ENCODE measurements at places on chromosomes 7 and 10. TPM values are rescaled to one million over a fixed set of nuclear protein-coding genes. Genes with fewer than 3 reads are reported as not detected.

DNA sequence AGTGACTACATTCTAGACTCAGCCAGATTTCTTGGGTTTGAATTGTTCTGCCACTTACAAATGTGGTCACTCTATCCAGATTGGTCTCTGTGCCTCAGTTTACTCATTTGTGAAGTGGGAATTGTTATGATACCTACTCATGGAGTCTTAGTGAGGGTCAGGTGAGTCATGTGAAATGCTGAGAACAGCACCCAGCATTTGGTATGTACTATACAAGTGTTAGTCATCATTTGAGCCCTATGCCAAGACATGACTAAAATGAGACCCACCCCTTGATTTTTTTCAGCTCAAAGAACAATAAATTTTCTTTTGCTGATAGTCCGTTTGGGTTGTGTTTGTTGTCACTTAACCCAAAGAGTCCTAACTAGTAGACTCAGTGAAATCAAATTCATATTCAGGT, 92.8 kb downstream of the CHN2 start:
- DNase-seq = no peak

- DNase-seq = no peak
Measured at GRCh38 chr7:50591480-50592438, 26.6 kb upstream of the DDC start.

GRCh38 chr10:101014966-101015581, 15.5 kb downstream of the LZTS2 start:
- no peak for DNase-seq

DNA sequence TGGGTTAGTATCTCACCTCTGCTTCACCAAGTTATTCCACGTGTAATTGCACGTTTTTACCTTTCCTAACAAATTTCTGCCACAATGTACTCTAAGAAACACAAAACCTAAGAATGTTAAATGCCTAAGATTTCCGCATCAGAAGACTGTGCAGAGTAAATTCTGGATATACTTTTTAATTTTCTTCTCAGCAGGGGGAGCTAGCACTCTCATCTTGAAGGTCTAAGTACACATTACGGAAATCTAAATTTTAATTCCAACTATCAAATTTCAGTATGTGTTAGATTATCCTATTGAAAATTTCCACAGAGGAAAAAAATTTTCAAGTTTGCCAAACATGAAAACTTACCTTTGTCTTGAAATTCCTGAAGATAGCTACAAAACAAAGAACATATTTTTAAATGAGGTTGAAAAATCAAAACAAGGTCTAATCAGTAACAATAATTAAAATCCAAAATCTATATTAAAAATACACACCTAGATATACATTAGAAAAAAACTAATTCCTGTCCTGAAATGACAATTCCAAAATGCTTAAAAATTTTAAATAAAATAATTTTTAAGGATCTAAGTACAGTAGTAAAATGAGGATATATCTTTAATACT, 10.5 kb downstream of the SKAP2 start:
- DNase-seq = no peak

CYP2C8 gene
- total RNA-seq = 0.25 TPM

CTAGE4 gene
- total RNA-seq = 8.6 TPM

GRCh38 chr10:131158695-131159094, 152.8 kb downstream of the TCERG1L start:
- no peak for DNase-seq

- no peak for DNase-seq
Measured at GRCh38 chr10:83373671-83374070, 765.6 kb upstream of the GHITM start.

DNA sequence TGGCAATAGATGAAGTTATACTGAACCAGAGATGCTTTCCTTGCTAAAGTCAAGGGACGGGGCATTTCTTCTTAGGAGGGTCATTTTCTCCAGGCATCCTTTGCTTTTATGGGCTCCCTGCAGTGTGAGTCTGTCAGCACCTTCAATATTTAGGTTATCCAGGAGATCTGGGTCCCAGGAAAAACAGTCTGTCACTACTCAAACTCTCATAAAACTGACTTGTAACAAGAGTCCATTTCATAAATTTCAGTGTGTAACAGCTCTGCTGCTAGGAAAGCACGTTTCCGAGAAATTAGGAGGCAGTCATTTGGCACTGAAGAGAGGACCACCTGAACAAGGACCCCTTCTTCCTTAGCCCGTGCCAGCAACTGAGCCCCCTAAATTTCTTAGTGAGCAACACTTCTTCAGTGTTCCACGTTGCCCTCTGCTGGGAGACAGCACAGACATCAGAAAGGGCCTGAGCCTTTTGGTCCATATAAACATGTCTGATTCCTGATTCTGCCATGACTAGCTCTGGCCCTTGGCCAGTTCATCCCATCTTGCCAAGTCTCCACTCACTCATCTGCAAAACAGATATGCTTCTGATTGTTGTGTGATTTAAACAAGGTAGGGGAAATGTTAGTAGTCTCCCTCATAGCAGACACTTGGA, 7.2 kb downstream of the GCC1 start:
- no peak for DNase-seq

VPS50 gene
- total RNA-seq = 42.4 TPM

DNA sequence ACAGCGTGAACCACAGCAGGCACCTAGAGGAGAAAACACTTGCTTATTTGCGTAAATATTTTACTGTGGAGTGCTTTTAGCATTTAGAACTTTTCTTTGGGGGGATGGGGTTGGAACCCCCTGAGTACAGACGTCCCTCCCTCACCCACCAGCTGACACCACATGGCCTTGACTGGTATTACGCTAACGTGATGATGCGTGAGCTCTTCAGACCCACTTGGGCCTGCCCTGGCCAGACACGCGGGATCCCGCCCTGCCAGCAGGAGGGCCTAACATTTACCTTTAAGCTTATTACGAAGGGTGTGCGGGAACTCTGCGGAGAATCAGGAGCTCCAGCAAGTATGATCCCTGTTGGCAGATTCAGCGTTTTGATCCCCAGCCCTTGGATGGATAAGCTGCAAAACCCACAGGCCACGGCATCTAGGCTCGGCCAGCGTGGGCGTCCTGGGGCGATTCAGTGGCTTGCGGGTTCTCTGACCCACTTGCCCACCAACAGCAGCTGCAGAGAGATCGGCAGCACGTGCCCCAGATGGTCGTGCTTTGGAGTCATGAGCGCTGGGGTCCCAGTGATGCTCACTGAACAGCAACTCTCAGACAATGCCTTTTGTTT, 545.5 kb upstream of the FOXK1 start:
- DNase-seq = no peak

GPNMB gene
- 38.8 TPM for total RNA-seq

DNA sequence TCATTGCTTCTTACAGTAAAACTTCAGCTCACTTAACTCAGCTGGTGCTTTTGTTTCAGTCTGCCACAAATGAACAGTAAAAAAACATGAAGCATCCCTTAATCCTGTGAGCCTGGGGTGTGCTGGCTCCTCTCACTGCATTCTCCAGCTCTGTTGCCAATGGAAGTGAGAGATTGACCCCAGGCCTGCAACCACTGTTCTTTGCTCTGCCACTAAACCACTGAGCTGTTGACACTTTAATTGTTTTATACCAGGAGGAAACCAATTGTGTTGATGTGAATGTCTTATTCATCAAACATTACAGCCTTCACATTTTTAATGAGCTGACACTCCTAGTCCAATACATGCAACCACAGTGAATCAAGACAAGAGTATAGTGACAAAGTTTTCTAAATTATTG, 69.4 kb upstream of the FZD1 start:
- no peak for DNase-seq

GRCh38 chr10:128400564-128400963, 274.3 kb upstream of the MKI67 start:
- no peak for DNase-seq

GRCh38 chr7:156496865-156497264, 143.7 kb upstream of the RNF32 start:
- no peak for DNase-seq

EPO gene
- not detected for total RNA-seq

- no peak for DNase-seq
Measured at GRCh38 chr10:84375011-84375410, 46.6 kb downstream of the CCSER2 start.

- no peak for DNase-seq
Measured at GRCh38 chr7:28130277-28130676, 50.3 kb downstream of the JAZF1 start.

- DNase-seq = no peak
Measured at GRCh38 chr7:52525772-52526341, 509.6 kb upstream of the POM121L12 start.

GRCh38 chr10:80599424-80599847, 61.7 kb downstream of the SH2D4B start:
- DNase-seq = peak; percentile 19

KIAA1549 gene
- total RNA-seq = 2.0 TPM

DNA sequence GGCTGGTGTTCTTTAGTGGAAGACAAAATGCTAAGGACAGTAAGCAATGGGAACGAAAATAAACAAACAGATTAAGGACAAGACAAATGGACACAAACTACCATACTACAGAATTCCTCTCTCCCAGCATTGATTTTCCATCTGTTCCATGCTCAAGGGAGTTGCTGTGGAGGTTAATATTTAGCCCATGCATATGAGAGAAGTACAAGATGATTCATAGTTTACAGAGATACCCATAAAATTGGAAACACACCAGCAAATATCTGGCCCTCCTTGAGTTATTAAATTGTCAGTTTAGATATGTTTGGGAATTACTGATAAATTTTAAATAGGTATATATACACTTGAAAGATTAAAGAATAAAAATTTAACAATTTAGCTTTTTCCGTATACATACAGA, 69.8 kb downstream of the GLI3 start:
- no peak for DNase-seq

CCDC146 gene
- 13.3 TPM for total RNA-seq

CLCN1 gene
- not detected for total RNA-seq

GRCh38 chr7:2886391-2886790, 42.3 kb upstream of the GNA12 start:
- DNase-seq = no peak

PHF14 gene
- total RNA-seq = 30.8 TPM

UMAD1 gene
- total RNA-seq = 22.1 TPM

DNA sequence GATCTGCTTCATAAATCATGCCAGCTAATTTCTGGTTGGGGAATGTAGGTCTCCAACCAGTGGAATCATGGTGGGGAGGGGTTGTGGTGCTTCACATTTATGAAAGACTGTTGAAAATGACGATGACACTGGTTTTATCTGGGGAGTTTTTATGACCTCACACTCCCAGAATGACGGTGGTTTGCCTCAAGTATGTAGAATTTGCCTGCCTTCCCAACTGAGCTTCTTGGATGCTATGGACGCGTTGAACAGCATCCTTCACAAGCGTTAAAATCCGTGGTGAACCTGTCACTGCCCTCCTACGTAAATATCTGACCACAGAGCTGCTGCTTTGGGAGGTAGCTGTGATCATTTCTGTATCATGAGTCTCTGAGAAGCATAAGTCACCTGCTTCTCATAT, 3.3 kb downstream of the INSYN2A start:
- no peak for DNase-seq

PLXDC2 gene
- total RNA-seq = 30.3 TPM

DNA sequence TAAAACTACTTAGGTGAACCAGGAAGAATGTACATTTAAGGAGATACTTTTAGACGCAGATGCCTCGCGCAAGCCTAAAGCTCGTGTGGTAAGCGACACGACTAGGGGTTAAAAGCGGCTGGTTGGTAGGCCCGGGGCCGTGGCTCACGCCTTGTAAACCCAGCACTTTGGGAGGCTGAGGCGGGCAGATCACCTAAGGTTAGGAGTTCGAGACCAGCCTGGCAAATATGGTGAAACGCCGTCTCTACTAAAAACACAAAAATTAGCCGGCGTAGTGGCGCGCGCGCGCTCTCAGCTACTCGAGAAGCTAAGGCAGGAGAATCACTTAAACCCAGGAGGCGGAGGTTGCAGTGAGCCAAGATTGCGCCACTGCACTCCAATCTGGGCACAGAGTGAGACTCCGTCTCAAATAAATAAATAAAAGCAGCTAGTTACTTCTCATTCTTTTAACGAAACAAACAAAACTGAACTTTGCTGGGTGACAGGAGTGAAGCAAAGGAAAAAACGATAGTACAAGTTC, 879 bp downstream of the NUDT5 start:
- peak; percentile 49 for DNase-seq

GRCh38 chr10:114195079-114195478, 15.9 kb downstream of the TDRD1 start:
- no peak for DNase-seq

DNA sequence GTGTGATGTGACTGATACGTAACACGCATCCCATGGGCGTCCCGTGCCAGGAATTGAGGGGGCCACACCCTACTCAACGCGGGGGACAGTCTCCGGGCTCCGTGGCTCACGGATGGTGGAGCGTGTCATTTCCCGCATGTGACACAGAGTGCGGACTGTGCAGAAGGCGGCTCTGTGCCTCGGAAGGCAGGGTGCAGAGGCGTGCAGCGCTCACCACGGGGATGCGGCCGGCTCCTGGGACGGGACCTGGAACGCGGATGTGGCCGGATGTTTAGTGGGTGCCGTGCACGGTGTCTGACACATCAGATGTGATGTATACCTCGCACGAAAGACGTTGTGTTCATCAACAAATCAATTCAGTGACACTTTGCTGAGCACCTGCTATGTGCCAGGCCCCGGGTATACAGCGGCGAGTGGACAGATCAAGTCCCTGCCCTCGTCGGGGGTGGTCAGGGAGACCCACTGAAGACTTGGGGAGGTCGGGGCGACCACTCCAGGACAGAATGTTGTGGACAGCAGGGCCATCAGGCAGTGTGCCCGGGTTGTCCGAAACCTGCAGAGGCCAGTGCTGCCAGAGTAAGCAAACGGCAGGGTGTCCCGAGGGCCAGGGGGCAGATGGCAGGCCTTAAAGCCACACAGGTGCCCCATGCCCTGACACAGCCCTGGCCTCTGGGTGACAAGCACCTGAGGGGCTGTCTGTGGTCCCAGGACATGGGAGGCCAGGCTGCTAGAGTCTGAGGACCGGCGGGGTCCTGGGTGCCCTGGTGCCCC, 38.1 kb downstream of the MICALL2 start:
- peak; percentile 42 for DNase-seq

TMEM270 gene
- not detected for total RNA-seq

RALA gene
- total RNA-seq = 50.3 TPM

GRCh38 chr7:113812591-113813255, 106.1 kb downstream of the PPP1R3A start:
- no peak for DNase-seq

GRCh38 chr7:100874300-100874576, 665 bp upstream of the SRRT start:
- DNase-seq = no peak

- no peak for DNase-seq
Measured at GRCh38 chr7:37825038-37825437, 23.4 kb upstream of the NME8 start.

GRCh38 chr7:7512861-7513597, 22.6 kb downstream of the COL28A1 start:
- DNase-seq = peak; percentile 74

DNA sequence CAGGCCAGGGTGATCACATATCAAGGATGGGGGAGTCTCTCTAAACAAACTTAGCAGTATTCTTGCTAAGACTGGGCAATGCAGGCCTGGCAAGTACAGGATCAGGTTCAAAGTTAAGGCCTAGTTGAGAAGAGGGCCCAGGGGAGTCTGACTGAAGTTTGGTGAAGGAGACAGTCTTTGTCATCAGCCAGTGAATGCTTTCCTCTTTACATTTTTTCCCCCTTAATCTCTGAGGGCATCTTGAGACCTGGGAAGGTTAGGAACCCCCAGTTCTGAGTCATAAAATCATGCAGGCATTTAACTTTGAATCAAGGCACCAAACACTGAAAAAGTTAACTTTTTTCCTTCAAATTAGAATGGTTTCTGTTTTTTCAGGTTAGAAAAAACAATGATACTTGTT, 311.5 kb downstream of the REEP3 start:
- DNase-seq = no peak

LAMB1 gene
- total RNA-seq = 165 TPM
